Melanocyte of skin (primary cell): ENCODE measurements at places on chromosomes 2 and 18. TPM values are rescaled to one million over a fixed set of nuclear protein-coding genes. Genes with fewer than 3 reads are reported as not detected.

Gene KRTCAP3
- total RNA-seq = 0.46 TPM in 1 of 2 replicates, not detected in the other

Gene AKAIN1
- not detected in 2 replicates for total RNA-seq

Gene EML6
- total RNA-seq = 0.33 and 0.93 TPM in 2 replicates

Gene MC5R
- total RNA-seq = not detected in 2 replicates

Gene PLB1
- total RNA-seq = under 0.01 and 1.7 TPM in 2 replicates

Gene REG1A
- total RNA-seq = not detected in 2 replicates

Gene CAPN14
- total RNA-seq = 0.33 and 0.62 TPM in 2 replicates

Gene KYNU
- 134 and 200 TPM in 2 replicates for total RNA-seq

Gene KIF3C
- 20.0 and 30.9 TPM in 2 replicates for total RNA-seq

Gene OBSL1
- total RNA-seq = 55.7 and 72.3 TPM in 2 replicates

Gene CNTNAP5
- not detected in 2 replicates for total RNA-seq

Gene PRSS56
- not detected in 2 replicates for total RNA-seq

Gene ZEB2
- 234 and 266 TPM in 2 replicates for total RNA-seq
